ENCODE measurements at places on chromosomes 5 and 9. TPM values are rescaled to one million over a fixed set of nuclear protein-coding genes. Genes with fewer than 3 reads are reported as not detected.

The MTMR12 gene
- 17.1 TPM for polyA plus RNA-seq

The S1PR3 gene
- polyA plus RNA-seq, result 4.1 TPM

The PDLIM4 gene
- 79.3 TPM for polyA plus RNA-seq

The SLC6A18 gene
- polyA plus RNA-seq, result not detected

The LHX3 gene
- not detected for polyA plus RNA-seq

The PCA3 gene
- polyA plus RNA-seq, result not detected

The DAB2IP gene
- 28.6 TPM for polyA plus RNA-seq

The PCDHGB1 gene
- 0.08 TPM for polyA plus RNA-seq
